Stimulated activated CD8-positive, alpha-beta memory T cell treated with anti-CD3 and anti-CD28 coated beads, Interleukin-15, amount 100 ng/mL, for 48 hours (primary cell): ENCODE measurements at places on chromosomes 3 and 15.

DNA sequence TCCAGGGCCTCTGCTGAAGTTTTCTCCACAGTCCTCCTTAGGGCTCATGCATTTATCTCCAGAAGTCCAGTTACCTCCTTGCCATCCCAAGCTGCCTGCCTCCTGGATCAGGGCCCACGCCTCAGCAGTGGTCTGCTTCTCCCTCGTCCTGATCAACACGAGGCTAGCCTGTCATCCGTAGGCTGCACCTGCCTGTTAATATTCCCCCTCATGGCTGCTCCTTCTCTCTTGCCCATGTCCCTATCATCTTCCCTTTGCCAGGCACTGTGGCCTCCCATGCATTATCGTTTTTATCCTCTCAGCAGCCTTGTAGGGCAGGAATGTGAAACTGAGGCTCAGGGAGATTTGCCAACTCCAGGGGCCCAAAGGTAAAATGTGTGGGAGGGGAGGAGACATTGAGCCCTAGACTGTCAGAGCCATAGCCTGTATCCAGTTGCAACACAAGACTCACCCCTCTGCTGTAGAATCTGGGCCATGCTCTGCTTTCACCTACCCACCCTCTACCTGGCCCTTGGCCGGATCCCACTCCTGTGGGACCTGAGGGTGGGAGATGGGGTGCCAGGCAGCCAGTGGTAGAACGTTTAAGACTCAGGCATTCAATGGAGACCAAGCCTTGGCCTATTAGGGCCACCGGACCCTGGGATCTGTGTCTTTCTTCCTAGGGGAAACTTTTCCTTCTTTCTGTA, 4.6 kb downstream of the GRM2 start:
- no peak for DNase-seq

GRCh38 chr15:95894407-95894956, 436.0 kb upstream of the NR2F2 start:
- no peak for DNase-seq

GRCh38 chr15:69009341-69009740, 5.2 kb upstream of the NOX5 start:
- no peak for DNase-seq

GRCh38 chr15:63504979-63505841, 817 bp downstream of the USP3 start:
- no peak for DNase-seq

GRCh38 chr3:194162070-194162678, 26.2 kb downstream of the HES1 start:
- no peak for DNase-seq
